Effector memory CD8-positive, alpha-beta T cell (primary cell): ENCODE measurements at places on chromosomes 5 and 9.

- DNase-seq: no peak
These were observed 42.0 kb downstream of the PDCD1LG2 start for GRCh38 chr9:5552301-5552700.

DNA sequence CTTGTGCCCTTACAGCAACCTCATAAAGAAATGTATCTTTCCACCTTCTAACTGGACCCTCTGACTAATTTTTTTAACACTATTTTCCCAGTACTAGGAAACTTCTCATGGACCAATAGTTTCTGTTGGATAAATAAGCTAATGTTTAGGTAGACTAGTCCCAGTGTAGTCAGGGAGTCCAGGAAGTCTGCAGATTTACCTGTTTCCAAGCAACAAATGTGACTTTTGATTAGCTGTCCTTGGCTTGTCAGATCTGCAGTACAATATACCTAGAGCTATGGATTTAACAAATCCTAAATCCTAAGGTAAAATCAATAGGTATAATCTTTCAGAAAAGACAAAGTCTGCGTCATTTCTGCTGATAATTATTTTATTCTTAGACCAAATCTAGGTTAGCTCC is 55.7 kb downstream of the FAM174A start:
- no peak for DNase-seq

GRCh38 chr5:57531333-57531732 is 48.7 kb upstream of the ACTBL2 start:
- DNase-seq: no peak

DNA sequence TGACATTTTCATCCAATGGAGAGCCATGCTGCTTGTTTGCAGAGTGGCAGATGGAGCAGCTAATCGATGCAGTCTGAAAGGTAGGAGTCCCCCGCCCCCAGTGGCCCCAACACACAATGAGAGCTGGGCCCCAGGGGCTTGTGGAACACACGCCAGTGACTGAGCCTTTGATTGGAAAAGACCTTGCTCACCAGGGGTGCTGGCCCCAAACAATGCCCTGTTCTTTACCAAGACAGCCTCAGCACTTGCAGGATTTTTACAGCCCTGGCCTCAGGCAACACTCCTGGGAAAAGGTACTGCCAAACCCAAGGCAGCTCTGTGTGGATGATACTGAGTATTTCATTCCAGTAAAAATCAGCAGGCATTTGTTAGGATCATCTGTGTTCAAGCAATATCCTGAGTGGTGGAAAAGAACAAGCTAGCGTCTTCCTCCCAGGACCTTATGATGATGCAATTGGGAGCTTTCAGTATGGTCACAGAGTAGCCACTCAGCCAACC is 276.8 kb upstream of the CLINT1 start:
- no peak for DNase-seq

DNA sequence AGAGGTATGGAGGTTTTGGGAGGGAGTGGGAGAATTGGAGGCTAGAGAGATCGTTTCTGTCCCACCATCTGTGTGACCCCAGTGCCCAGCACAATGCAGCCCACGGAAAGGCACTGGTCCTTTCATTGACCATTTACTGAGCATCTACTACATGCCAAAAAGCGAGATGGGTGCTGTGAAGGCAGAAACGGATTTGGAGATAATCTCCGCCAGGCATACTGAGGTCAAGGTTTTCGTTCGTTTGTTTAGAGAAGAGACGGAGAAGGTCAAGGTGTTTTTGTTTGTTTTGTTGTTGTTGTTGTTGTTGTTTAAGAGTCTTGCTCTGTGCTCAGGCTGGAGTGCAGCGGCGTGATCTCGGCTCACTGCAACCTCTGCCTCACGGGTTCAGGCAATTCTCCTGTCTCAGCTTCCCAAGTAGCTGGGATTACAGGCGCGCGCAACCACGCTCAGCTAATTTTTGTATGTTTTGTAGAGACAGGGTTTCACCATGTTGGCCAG is 593 bp upstream of the ZBTB43 start:
- DNase-seq: no peak

GRCh38 chr5:158724521-158725188 is 375.1 kb downstream of the EBF1 start:
- no peak for DNase-seq

DNA sequence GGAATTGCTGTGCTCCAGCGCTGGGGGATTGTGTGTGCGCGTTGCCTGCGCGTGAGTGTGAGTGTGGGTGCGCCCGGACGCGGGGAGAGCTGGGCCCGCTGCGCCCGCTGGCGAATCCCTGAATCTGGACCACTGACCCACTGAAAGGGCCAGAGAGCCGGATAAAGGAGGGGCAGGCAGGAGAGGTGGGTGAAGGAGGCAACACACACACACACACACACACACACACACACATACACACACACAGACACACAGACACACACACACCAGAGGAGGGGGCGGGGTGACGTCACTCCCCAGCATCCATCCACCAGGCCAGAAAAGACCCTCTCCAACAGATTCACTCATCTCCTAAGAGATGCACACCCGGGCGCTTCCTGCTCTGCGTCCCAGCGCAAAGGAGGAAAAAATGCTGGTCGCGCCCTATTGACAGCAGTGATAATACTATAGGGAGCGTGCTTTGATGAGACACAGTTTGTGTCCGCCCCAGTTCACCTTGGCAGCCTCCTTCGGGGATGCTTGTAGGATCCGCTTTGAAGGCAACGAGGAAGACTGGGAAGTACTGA is 1059.1 kb upstream of the DMAC1 start:
- DNase-seq: no peak

DNA sequence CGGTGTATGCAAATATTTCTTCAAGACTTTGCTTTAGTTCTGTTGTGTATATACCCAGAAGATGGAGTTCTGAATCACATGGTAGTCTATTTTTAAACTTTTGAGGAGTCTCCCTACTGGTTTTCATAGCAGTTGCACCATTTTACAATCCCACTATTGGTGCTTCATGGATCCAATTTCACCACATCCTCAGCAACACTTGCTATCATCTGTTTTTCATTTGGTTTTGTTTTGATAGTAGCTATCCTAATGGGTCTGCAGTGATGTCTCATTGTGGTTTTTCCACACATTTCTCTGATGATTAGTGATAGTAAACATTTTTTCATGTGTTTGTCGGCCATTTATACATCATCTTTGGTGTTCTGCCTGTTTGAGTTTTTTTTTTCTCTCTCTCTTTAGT is 1339.3 kb downstream of the EFNA5 start:
- no peak for DNase-seq

- DNase-seq: no peak
These were observed 59.0 kb downstream of the DRD1 start for GRCh38 chr5:175384724-175385552.
